HAP-1 (cell line): ENCODE measurements at places on chromosomes 2 and 18.

DNA sequence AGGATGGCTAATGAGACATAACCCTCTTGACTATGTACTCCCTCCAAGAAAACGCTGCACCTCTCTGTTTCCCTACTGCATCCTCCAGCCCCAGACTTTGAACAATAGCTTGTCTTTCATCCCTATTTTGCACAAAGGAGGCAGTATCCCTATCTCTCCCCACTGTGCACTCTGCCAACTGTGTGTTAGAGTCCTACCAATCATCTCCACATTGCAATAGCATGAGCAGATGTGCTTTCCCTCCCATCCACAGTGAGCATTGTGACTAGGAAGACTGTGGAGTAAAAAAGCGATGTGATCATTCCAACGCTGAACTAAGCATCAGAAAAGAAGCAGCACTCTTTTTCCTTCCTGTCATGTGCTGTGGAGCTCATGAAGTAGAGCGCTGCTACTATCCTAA is 206.3 kb upstream of the GULP1 start:
- no peak for DNase-seq

DNA sequence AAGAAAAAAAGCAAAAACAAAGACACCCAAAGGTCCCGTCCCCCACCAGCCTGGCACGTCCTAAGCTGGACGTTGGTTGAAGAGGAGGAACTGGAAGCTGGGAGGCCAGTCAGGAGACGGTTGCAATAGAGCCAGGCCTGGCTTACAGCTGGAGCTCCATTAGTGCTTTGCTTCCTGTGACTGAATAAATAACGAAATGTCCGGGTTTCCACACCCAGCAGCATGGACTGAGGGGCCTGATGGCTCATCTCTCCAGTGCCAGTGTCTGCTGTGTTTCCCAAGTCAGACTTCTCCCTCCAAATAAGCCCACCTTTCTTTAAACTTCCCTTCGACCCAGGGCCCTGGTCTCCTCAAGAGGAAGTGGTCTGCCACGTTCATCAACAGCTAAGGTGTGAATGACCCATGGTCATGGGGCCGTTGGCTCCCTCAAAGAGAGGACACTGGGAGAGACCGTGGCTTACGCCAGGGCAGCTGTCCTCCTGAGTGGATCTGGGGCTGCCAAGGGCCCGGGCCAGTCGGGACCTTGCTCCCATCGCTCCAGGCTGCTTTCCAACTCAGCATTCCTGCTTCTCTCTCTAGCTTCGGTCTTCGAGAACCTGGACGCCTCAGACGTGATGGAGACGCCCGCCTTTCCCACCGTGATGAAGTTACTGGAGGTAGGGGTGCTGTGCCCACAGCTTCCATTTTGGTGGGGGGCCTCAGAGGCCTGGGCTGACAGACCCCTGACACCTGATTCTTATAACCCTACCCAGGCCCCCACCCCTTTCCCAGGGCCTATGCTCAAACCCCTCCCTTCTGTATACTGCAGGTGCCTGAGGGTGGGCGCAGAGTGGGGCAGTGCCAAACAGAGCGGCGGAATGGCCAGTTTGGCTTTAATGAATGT is 44.9 kb downstream of the MYO7B start:
- no peak for DNase-seq

- DNase-seq = no peak
These were observed 484.8 kb downstream of the MBD2 start for GRCh38 chr18:53739700-53740099.

GRCh38 chr2:24861500-24861899 is 58.5 kb downstream of the ADCY3 start:
- DNase-seq = no peak

DNA sequence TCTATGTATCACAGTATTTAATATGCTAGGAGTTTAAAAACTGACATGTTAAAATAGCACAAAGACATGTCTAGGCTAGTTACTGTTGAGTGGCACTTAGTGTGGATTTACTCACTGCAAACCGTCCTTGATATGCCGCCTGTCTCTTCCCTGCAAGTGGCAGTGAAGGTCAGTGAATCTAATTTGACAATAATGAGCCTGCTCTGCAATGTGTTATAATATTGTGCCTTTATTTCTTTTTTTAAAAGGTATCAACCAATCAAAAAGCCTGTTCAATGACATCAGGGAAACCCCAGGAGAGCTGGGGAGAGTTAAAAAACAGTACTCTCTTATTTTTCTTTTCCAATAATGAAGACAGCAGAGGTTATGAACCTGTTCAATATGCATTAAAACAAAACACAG is 384.1 kb downstream of the ERBB4 start:
- no peak for DNase-seq

DNA sequence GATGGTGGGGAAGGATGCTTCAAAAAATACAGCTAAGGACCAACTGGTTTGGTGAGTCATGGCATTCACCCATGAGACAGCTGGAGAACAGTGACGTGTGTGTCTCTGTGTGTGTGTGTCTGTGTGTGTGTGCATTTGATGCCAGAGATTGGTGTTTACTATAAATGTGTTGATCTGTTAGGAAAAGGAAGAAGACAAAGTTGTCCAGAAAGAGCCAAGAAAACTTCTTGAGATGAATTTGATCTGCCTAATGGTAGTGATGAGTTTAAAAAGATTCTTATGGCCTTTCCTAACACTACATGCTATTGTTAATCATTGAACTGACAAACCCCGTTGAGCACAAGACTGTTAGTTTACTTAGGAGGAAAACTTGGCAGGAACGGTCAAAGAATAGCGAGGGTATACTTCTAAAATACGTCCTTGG is 36.4 kb upstream of the IL1R1 start:
- DNase-seq = no peak

DNA sequence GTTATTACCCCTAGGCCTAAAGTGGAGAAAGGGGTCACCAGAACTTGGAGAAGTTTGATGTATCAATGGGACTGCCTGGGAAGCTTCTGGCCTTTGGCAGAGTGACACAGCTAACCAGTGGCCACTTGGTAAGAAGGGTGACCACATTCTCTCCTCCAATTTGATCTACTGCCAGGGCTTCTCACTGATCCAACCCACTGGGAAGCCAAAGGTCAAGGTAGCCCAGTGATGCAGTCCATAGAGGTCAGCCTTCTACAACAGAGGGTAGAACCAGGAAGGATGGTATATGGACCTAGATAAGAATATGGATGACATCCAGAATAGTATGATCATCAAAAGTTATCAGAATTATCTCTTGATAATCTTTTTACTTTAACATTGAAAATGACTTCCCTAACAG is 493.6 kb downstream of the NYAP2 start:
- no peak for DNase-seq

DNA sequence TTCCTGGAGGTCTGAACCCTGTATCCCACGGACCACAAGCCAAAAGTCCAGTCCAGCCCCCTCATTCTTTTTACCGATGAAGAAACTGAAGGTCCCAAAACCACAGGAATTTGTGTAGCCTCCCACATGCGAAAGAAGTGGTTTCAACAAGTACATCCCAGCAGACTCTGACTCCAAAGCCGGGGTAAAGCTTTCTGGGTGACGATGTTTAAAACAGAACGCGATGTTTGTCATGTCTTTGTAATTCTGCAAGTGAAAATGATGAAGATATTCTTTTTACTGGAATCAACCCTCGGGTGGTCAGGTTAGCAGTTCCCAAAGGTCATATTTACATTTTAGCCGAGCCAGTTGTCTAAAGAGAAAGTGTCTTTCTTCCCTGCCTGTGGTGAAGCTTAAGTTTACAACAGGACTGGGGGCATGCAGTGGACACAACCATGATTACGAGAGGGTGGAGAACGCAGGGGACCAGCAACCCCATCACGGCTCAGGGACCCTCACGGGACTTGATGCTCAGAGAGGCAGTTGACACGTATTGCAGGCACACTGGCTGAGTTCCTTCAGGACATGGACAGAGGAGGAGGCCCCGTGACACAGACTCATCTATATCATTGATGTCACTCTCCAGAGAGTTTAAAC is 17.8 kb upstream of the TMEM131 start:
- DNase-seq = no peak

GRCh38 chr2:196587056-196587455 is 52.5 kb upstream of the CCDC150 start:
- no peak for DNase-seq

GRCh38 chr18:32802591-32803451 is 30.0 kb upstream of the KLHL14 start:
- no peak for DNase-seq

- no peak for DNase-seq
These were observed 7.5 kb downstream of the LCLAT1 start for GRCh38 chr2:30454571-30454970.

DNA sequence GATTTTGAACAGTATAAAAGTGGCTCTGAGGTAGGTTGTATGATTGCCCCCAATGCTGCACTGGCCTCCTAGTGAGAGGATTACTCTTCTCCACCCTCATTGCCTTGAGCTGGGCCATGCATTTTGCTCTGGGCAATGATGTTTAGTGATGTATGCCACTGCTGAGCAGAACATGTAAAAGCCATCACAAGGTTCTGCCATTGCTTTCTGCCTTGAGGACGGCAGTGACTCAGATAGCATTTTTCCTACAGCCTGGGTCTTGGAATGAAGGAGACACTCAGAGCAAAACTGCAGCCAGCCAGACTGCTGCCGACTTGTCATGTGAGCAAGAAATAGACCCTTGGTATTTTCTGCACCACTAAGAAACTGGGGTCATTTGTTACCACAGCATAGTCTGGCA is 27.6 kb downstream of the GPATCH11 start:
- no peak for DNase-seq

- peak; percentile 64 for DNase-seq
These were observed 1.1 kb downstream of the EFHD1 start for GRCh38 chr2:232634206-232635150.

GRCh38 chr18:69636529-69637301 is 236.0 kb downstream of the DOK6 start:
- peak; percentile 65 for DNase-seq

DNA sequence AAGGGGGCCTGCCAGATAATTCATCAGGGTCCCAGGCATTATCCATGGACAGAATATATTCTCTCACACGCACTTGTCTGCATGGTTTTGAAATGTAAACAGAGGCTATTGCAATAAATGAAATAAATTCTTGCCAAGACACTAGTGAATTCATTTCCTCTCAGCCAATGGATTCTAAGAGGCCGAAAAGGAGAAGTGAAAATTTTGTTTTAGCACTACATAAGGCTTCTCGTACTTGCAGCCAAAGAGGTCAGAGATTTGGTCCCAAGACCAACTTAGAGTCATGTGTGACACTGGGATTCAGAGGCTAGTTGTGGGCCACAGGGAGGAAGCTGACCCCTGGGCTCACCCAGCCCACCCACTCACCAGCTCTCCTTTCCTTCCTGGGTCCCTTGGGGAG is 184.1 kb upstream of the GLI2 start:
- DNase-seq = no peak

- no peak for DNase-seq
These were observed 94.2 kb downstream of the MEIS1 start for GRCh38 chr2:66528974-66529724.

DNA sequence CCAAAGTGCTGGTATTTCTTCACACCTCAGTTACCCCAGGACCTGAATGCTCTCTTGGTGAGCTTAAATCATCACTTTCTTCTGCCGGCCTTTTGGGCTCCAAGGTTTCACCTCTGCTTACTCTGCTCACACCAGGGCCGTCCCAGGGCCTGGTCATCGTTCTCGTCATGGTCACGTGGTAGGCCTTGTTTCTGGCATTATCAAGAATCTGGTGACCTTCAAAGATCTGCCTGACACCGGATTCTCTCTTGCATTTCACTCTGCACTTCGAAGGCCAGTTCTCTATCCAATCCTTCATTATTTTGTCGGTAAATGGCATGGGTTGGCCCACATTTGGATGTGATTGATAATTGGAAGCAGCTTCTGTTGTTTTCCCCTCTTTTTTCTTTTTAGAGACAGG is 80.5 kb downstream of the HRH4 start:
- no peak for DNase-seq

GRCh38 chr2:133675-134593 is 87.6 kb upstream of the FAM110C start:
- no peak for DNase-seq

DNA sequence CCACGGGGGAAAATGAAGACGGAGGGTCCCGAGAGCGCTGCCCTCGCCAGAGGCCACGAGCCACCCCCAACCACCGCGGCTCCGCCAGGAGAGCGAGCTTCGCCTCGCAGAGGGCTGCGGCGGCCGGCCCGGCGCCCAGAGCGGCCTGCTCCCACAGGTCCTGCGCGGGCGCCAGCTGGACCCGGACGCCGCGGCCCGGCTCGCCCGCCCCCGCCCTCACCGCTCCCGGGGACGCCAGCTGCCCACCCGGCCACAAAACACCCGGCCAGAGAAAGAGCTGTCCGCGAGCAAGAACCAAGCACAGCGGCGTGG is 709 bp downstream of the PTPN2 start:
- DNase-seq = no peak

GRCh38 chr2:74379851-74380789 is at the start of gene DCTN1:
TSS of gene DCTN1 (minus strand) at chr2:74380311. CDS start at chr2:74380037, 274 bp downstream.
- peak; percentile 50 for DNase-seq

GRCh38 chr2:214019229-214019972 is 391.5 kb upstream of the VWC2L start:
- no peak for DNase-seq

DNA sequence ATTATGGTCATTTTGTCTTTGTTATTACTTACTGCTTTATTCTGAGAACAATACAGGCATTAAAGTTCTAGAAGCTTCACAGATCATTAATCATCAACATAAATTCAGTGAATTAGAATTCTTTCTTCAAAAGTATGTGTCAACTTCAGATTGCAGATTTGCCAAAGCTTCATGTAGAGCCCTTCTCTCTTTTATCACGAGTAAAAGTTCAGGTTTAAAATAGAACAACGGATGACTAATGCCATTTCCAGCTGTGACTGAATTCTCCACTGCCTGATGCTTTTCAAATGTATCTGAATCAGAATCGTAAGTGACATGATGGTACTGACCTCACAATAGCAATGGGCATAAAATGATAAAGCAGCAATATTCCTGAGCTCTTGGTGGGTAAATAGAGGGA is 116.0 kb downstream of the ABCA12 start:
- DNase-seq = no peak

GRCh38 chr2:61015976-61016375 is 1.5 kb upstream of the PEX13 start:
- no peak for DNase-seq

GRCh38 chr2:133405252-133405651 is 163.0 kb downstream of the NCKAP5 start:
- DNase-seq = no peak

DNA sequence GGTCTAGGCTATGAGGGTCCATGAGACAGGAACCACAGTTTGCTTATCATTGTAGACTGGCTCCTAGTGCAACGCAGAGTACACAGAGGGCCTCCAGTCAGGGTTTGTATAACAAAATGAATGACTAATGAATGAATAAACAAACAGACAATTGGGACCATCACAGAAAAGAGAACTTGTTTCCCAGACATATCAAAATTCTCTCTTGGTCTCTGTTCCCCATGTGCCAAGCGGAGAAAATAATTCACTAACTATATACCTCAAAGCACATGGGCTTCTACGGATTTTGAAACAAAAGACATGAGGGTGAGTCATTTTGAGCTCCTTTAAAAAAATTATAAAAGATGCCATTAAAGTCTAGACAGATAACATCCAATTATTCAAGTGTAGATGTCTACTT is 28.0 kb downstream of the INO80C start:
- DNase-seq = no peak

GRCh38 chr18:28175930-28176697 is 816 bp downstream of the CDH2 start:
- DNase-seq = peak; percentile 67

- no peak for DNase-seq
These were observed 43.0 kb upstream of the CAVIN2 start for GRCh38 chr2:191889931-191890330.

- DNase-seq = no peak
These were observed 132.0 kb upstream of the PXDN start for GRCh38 chr2:1876352-1876751.

GRCh38 chr2:74148457-74149246 is 940 bp upstream of the BOLA3 start:
- DNase-seq = no peak
